Thyroid gland (tissue), 4 donors: ENCODE measurements at places on chromosomes 2 and 18. TPM values are rescaled to one million over a fixed set of nuclear protein-coding genes. Genes with fewer than 3 reads are reported as not detected.

DNA sequence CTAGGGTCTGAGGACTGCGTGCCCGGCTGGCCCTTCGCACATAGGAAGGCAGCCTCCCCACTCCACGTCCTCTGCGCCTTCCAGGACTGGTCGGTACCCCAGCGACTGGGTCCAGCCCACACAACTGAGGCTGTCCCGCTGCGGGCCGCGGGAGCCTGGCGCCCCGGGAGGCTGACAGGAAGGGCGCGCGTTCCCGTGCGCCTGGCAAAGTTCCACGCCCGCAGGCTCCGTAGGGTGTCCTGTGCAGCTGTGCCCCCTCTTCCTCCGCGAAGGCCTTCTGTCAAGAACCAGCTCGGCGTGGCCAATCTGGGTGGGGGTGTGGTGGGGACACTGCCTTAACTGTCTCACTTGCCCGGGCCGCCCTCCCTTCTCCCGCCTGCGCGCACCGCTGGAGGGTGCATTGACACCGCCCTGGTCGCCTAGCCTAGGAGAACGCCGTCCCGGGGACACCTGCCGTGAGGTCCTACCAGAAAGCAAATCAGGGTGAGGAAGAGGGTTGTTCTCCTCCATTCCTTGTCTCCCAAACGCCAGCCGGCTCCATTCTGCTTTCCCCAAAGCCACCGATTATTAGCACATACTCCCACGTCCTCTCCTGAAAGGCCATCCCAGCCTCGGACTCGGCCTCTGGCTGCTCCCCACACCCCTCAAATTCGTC is 618 bp upstream of the LYPD1 start:
- peaks cover 11% of the 10 kb centered on the region for H3K27me3 ChIP-seq
- H3K36me3 ChIP-seq = no peaks in the 10 kb centered on the region
- peak; percentile 20 for DNase-seq
- peaks cover 19% of the 10 kb centered on the region for H3K4me1 ChIP-seq
- no peak overlapping the region for H3K4me3 ChIP-seq

GRCh38 chr2:131394147-131394931 is 30.4 kb upstream of the RAB6D start:
- H3K27me3 ChIP-seq = no peaks in the 10 kb centered on the region
- H3K4me1 ChIP-seq = no peaks in the 10 kb centered on the region
- DNase-seq = peak; percentile 31
- H3K4me3 ChIP-seq = no peak overlapping the region
- no peak overlapping the region for H3K27ac ChIP-seq

DNA sequence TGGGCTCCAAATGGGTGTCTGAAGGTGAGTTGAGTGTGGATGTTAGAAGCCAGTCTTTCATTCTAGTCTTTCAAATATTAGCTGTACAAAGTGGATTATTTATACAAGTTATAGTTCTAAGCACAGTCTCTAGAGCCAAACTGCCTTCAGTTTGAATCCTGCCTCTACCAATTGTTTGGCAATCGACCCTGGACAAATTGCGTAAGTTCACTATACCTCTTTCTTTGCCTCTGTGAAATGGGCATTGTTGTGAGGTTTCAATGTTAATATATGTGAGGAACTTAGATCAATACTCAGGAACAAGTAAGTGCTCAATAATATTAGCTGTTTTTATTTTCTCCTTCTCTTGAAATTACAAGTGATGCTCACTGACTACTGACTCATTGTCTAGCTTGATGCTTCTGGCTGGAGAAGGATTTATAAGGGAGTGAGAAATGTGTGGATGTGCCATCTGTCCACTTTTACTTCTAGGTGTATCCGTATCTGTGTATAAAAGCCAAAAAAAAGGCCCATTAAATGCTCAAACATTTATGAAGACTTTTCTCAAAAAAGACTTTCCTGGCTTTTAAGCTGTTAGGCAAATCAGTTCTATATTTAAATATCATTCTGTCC is 48.1 kb upstream of the RAPH1 start:
- no peaks in the 10 kb centered on the region for H3K27me3 ChIP-seq
- H3K4me1 ChIP-seq = peaks cover 52% of the 10 kb centered on the region
- H3K4me3 ChIP-seq = no peak overlapping the region

GRCh38 chr2:164538240-164538866 is 82.9 kb downstream of the GRB14 start:
- H3K27ac ChIP-seq = no peak overlapping the region
- DNase-seq = peak; percentile 13
- no peaks in the 10 kb centered on the region for H3K36me3 ChIP-seq
- H3K4me1 ChIP-seq = peaks cover 9% of the 10 kb centered on the region
- H3K27me3 ChIP-seq = no peaks in the 10 kb centered on the region

The PLCL1 gene
- 9.5 TPM for total RNA-seq

The NCK2 gene
- total RNA-seq = 56.3 TPM

The BAZ2B gene
- total RNA-seq = 130 TPM
